Activated CD4-positive, alpha-beta T cell treated with anti-CD3 and anti-CD28 coated beads for 1 hour (primary cell): ENCODE measurements at places on chromosomes 1 and 21.
A peak's percentile ranks its signal among the peaks of the same experiment; 100 is the strongest.

DNA sequence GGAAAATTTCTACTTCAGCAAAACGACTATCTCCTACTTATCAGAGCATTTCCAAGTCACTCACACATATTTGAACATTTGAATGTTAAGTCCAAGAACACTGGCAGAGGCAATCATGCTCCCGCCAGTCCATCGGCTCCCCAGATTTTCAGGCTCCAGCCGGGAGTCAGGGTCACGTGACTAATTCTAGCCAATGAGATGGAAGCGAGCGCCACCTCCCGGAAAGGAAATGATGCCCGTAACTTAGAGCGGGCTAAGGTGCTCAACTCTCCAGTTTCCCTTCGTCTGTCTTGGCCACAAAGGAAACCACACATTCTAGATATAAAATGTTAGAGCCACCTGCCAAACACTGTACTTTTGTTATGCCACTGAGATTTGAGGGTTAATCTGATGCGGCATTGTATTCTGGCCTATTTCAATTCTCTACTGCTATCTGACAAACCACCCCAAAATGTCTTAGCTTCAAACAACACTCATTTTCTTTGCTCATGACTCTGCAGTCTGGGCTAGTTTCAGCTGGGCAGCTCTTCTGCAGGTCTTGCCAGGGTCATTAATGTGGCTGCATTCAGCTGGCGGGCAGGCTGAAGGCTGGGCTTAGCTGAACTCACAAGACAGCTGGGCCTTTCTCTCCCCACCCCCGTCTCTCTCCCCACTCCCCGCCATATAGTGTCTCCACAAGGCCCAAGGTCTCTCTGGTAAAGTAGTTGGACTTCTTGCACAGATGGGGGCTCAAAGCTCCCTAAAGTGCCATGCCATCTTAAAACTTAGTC is 16.5 kb upstream of the LHX4 start:
- DNase-seq = no peak

DNA sequence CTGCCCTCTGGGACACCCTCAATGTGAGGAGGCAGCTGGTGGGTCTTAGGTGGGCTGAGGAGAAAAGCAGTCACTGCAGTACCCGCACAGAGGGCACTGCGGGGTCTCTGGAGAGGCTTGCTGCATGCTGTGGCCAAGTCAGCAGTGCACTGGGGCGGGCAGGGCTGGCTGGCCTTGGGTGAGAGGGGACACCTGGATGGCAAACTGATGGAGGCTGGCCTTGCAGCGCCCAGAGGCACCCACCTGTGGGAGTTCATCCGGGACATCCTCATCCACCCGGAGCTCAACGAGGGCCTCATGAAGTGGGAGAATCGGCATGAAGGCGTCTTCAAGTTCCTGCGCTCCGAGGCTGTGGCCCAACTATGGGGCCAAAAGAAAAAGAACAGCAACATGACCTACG is 3.2 kb downstream of the ELF3 start:
- no peak for DNase-seq

- DNase-seq = no peak
Measured at GRCh38 chr1:29148656-29149491, 25.2 kb upstream of the TMEM200B start.

GRCh38 chr1:87170931-87171598 is 157.6 kb upstream of the LMO4 start:
- no peak for DNase-seq

DNA sequence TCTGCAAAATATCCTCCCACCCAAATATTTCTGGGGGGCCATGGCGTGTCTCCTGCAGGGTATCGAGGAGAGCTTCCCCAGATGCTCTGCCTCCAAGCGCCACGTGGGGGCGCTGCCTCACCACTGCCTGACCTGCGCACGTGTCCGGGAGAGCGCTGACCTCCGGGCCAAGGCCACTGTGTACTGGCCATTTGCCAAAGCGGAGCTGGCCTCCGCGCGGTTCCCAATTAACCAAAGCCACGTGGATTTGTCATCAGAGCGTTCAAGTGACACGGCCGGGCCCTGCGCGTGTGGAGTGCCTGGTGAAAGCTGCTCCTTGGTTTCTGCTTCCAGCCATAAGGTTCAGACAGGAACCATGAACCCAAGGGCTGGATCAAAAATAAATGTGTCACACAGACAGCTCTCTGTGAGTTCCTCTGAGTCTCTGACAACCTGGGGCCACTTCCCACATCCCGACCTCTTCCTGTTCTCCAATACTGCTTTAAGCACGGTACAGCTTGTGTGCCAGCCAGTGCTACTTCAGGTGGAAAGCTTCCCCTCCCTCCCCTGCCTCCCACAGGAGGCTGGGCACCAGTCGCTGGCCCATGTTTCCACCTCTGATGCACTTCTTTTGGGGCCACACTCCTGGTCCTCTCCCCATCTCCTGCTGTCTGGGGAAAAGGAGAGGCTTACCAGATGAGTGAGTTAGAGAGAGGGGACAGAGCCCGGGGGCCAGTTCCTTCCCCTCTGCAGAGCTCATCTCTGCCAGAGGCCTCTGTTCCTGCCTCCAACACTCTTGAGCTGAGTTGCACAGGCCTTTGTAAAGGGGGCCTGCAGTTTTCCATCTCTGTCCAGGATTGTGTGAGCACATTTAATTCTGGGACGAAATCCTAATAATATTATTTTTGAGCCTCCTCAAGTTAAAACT is 26.1 kb downstream of the ZP4 start:
- DNase-seq = no peak

GRCh38 chr1:66980745-66981367 is 56.1 kb downstream of the MIER1 start:
- DNase-seq = no peak

DNA sequence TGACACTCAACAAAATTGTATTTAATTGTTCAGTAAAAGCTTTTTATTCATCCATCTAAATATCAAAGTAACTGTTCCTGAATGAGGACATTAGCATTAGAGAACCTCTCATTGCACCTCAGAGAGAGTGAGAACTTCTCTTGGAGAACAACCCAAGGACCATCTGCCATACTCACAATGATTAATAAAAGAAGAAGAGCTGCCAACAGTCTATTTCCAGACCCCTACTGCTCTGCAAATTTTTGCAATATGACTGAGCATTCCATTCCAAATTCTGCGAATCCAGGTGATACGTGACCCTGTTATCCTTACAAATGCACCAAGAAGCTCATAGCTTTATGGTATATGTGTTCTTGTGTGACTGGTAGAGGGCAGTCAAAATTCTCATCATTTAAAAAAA is 422.5 kb downstream of the NEGR1 start:
- no peak for DNase-seq

DNA sequence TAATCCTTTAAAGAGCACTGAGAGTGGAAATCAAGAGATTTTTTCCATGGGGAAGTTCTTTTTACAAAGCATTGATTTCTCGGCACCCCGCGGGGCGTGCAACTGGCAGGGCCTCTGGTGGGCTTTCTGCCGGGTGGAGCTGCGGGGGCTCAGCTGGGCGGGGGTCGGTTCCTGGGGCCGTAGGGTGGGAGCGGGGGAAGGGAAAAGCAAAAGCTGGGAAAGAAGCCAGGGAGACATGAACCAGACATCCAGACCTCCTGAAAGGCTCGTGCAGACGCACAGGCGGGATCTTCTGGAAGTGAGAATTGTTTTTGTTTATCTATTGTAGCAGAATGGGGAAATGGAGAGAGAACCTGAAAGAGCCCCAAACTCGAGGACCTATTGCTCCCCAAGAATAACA is 235.2 kb downstream of the FAM72C start:
- DNase-seq = no peak

GRCh38 chr1:231778009-231778719 is 151.6 kb downstream of the DISC1 start:
- DNase-seq = no peak

GRCh38 chr1:36497207-36497606 is 14.5 kb upstream of the CSF3R start:
- DNase-seq = no peak

DNA sequence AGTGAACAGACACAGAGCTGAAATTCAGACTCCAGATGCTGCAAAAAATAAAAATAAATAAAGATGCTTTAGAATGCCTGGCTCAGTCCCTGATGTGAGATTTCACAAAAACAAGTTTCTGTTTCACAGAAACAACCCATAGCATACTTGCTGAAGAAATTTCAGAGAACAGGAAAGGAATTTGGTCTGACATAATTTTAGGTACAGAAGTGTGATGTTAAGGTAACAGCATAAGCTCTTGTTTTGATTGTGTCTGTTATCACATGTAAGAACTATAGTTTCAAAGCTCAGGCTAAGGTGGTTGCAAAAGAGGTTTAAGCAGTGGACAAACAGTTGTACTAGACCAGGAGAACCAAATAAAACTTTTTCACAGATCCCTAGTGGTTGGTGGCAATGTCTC is 152.1 kb downstream of the PTGER3 start:
- DNase-seq = no peak

GRCh38 chr1:35361638-35362037 is 93.1 kb downstream of the ZMYM4 start:
- DNase-seq = no peak

DNA sequence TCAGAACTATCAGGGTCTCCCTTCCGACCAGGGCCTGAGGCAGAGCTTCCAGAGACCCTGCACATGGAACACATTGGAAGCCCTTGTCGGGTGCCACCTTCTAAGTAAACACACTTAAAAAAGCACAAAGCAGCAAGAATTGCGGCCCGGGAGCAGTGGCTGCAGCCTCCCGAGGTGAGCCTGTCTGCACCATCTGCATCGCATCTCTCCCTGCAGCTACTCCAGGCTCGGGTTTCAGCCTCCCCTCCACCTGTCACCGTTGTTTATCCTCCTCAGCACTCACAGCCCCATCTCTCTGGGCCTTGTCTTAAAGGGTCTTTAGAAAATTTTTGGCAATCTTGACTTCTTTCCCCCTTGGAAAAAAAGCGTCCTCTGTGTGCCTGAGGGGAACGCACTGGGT is 95.1 kb upstream of the ARHGEF16 start:
- no peak for DNase-seq

DNA sequence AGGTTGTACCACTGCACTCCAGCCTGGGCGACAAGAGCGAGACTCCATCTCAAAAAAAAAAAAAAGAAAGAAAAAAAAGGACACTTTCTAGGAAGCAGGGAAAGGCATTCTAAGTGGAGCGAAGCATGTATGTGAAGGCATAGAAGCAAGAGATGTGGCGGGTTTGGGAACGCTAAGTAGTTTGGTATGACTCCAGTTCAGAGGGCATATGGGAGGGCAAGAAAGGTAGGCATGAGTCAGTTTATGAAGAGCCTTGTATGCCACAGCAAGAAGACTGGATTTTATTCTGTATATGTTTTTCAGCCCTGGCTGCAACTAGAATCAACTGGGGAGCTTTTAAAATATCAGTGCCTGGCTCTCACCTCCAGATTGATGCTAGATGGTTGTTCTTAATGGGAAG is 4.4 kb upstream of the ELOVL1 start:
- DNase-seq = no peak

DNA sequence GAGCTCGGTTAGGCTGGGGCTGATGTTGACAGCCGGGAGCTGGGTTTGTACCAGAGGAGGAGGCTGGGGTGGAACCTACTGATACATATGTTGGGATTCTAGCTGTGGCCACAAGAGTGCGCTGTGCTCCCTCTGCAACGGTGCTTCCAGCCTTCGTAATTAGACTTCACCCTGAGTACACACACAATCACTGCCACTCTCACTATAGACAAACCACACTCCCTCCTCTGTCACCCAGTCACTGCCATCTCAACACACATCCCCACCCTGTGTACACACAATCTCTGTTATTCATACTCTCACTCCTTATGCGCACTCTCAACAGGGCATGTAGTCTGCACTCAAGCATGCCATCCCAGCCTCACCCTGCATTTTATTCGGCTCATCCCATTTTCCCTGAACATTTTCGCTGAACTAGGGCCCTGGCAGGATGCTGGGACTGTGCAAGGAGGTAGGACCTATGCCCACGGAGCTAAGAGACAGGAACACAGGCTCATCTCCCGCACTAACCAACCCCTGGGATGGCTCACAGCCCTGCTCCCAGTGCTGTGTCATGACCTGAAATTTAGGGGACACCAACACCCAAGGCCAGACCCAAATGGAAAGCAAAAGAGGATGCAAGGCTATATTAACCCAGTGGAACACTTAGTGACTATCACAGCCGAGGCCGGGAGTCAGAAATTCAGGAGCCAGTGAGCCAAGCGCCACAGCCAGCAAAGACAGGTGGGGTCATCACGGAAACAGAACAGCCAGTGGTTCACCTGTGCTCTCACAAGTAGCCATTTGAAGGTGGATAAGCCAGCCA is 5.7 kb downstream of the GJB3 start:
- DNase-seq = peak; percentile 33

DNA sequence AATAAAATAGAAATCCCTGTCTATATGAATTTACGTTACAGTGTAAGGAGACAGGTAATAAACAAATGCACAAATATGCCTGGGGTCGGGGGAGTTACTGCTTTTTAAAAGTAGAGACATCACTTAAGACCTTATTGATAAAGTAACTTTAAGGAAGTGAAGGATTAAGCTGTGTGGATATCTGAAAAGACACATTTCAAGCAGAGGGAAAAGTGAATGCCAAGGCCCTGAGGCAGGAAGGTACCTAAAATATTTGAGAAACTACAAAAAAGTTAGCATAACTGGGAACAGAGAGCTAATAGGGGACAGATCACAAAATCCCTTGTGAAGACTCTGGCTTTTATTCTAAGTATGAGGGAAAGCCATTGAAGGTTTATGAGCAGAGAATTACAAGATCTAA is 41.5 kb downstream of the TUT4 start:
- no peak for DNase-seq

GRCh38 chr21:34815831-34816705 is 147.3 kb downstream of the CLIC6 start:
- no peak for DNase-seq

DNA sequence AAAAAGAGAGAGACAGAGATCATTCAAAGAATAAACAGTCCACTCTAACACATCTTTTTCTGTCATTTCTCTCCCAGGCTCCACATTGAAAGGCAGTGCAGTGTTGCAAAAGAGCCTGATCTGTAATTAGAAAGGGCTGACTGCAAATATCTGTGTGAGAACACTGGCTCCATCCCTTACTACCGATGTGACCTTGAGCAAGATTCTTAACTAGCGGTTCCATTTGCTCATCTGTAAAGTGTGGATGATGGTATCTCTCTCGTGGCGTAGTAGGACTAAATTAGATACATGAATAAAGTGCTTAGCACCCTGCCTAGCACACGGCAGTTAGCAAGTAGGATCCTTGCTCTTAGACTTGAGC is 26.9 kb upstream of the SLC44A3 start:
- no peak for DNase-seq

DNA sequence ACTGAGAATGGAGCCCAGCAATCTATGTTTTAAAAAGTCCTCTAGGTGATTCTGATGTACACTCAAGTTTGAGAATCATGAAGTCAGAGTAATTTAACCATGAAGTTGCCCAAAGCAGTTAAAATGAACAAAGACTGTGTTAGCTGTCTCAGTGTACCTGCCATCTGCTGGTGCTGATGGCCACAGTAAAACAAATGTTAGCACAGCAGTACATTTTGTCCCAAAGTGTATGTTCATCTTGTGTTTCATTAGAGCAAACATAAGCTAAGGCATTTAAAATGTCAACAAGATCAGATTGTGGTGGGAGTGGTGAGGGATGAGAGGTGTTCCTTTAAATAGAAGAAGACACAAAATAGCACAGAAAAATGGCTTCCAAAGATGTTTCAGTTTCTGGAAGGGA is 31.1 kb downstream of the FYB2 start:
- no peak for DNase-seq

- DNase-seq = no peak
Measured at GRCh38 chr1:243587823-243588560, 262.1 kb downstream of the AKT3 start.
